ENCODE measurements at places on chromosomes 2 and 18.

DNA sequence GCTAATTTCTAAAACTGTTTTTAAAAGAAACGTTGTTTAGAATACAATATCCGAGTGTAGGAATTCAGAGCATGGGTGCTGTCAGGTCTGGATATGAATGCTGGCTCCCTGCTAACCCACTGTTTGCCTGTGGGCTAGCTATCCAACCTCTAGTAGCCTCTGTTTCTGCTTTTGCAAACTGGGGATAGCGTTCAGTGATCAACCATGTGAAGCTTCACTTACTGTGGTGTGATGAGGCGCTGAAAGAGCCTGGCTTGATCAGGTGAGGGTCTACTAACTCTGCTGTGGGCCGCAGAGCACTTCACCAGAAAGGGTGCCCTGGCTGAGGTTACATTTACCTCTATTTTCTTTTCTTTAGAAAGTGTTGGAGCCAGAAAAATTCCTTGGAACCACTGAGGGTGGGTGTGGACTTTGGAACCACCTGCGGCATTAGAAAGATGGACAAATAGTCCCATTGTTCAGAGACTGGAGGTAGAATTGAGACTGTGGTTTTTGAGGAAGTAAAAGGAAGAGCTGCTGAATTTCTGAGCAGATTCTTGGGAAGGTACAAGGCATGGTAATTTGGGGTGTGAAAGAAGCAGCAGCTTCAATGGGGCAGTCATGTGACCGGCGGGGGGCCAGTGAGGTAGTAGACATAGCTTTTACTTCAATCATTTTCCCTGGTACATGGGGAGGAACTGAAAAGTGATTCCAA, 96.3 kb upstream of the CD302 start:
- DNase-seq: no peak

- DNase-seq: no peak
Observed at GRCh38 chr2:98556344-98557033, 51.8 kb downstream of the COA5 start.

DNA sequence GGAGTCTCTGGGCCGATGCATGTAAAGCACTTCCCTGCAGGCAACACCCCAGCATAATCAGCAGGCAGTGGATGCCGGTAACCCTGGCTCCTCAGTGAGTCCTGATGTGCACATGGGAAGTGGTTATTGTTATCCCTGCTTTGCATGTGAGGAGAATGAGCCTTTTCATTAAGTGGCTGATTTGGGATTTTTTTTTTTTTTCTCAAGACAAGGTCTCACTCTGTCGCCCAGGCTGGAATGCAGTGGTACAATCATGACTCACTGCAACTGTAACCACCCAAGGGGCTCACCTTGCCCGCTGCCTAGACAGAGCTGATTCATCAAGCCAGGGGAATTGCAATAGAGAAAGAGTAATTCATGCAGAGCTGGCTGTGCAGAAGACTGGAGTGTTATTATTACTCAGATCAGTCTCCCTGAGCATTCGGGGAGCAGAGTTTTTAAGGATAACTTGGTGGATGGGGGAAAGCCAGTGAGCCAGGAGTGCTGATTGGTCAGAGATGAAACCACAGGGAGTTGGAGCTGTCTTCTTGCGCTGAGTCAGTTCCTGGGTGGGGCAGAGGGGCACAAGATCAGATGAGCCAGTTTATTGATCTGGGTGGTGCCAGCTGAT, 95.4 kb downstream of the SOCS6 start:
- no peak for DNase-seq

GRCh38 chr18:69432847-69433246, 32.2 kb downstream of the DOK6 start:
- no peak for DNase-seq

GRCh38 chr2:148674063-148675020, 29.8 kb downstream of the EPC2 start:
- no peak for DNase-seq

- DNase-seq: no peak
Observed at GRCh38 chr2:47485751-47486300, 82.9 kb downstream of the MSH2 start.

DNA sequence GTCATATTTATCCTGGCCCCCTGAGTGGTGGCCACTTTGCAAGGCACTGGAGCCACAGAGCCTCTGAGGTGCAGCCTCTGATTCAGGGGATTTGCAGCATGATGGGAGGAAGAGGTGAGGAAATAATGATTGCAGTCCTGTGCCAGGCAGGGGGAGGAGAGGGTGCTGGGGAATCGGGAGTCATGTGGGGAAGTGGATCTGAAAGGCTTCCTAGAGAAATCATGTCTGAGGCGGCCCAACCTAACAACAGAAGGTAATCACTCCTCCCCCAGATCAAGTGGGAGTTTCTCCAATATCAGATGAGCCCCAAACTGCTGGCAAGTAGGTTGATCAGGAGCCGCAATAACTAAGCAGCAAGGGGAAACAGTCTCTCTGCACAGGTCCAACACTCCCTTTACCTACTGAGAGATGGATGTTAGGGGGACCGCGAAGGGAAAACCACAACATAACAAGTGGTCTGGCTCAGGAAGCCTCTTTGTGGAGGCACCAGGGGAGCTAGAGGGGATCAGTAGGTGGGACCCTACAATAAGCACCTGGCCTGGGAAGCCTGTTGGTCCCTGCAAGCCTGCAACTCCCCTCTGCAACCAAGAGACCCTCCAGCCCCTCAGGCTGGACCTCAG, 71.8 kb upstream of the NPAS2 start:
- no peak for DNase-seq

GRCh38 chr18:58536534-58537271, 92.2 kb downstream of the ALPK2 start:
- no peak for DNase-seq

DNA sequence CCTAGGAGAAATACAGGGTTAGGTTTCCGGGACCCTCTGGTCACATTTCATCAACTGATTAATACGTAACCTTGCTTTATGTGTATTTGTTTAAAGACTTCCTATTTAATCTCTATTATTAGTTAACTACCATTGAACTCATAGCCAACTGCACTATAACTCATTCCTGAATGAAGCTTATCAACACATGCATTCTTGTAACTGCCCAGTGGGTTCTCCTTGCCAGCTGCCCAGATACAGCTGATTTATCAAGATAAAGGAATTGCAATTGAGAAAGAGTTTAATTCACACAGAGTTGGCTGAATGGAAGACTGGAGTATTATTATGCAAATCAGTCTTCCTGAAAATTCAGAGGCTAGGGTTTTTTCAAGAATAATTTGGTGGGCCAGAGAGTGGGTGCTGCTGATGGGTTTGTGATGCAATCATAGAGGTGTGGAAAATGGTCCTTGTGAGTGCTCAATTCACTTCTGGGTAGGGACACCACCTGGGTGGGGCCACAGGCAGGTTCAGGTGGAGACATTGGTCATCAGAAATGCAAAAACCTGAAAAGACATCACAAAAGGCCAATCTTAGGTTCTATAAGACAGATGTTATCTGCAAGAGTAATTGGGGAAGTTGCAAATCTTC, 21.1 kb upstream of the NOSTRIN start:
- no peak for DNase-seq

DNA sequence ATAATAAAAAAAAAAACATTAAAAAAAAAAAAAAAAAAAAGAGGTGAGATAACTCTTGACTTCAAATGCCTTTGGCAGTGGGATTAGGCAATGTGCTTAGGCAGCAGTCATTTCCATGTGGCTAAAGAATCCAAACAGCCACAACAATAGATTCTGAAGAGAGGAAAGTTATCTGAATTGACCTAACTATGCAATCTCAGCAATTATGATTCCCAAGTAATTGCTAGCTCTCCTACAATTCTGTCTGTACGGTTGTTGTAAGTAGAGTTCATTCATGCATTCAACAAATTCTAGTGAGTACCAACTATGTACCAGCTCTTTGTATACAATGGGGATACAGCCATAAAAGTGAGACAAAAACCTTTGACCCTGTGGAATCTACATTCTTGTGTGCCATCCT, 3.6 kb downstream of the SRD5A2 start:
- DNase-seq: no peak

DNA sequence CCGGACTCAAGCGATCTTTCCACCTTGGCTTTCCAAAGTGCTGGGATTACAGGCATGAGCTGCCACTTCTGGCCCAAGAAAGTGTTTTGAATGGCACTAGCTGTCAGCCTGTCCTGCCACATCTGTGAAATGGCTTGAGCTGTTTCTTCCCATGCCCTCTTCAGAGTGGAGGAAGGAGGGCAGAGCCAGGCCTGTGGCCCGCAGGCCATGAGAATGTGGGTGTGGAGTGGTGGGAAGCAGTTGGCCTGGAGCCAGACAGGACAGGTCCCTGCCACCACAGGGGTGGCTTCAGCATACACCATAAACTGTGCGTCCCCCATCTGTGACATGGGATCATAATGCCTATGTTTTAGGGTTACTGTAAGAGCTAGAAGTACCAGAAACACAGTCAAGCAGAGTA, 6.5 kb downstream of the SLC66A3 start:
- DNase-seq: no peak

DNA sequence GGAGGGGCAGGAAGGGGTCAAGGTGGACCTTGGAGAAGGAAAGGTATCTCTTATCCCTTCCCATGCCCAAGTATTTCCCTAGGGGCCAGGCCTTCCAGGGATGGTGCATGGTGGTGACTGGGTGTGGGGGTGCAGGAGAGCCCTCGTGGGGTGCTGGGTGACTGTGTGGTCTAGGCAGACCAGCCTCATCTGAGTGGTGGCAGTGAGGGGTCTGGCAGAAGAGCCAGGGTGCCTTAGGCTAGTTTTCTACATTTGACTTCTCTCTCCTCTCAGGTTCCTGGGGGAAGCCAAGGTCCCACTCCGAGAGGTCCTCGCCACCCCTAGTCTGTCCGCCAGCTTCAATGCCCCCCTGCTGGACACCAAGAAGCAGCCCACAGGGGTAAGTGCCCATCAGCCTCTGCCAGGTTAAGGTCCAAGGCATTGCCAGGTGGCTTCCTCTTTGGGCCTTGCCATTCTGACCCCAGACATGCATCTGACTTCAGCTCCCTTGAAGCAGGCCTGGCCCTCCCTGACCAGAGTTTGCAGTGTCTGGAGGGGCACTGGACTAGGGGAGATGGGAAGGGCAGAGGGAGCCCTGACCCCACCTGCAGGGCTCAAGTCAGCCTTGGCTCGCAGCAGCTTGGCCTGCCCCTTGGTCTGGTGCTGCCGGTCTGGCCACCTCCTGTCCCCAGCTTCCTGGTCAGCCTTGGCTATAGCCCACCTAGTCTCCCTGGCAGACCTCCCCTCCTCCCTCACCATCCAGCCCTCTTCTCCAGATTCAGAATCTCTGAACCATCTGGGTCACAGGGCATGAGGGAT, 49.8 kb downstream of the DYSF start:
- no peak for DNase-seq

DNA sequence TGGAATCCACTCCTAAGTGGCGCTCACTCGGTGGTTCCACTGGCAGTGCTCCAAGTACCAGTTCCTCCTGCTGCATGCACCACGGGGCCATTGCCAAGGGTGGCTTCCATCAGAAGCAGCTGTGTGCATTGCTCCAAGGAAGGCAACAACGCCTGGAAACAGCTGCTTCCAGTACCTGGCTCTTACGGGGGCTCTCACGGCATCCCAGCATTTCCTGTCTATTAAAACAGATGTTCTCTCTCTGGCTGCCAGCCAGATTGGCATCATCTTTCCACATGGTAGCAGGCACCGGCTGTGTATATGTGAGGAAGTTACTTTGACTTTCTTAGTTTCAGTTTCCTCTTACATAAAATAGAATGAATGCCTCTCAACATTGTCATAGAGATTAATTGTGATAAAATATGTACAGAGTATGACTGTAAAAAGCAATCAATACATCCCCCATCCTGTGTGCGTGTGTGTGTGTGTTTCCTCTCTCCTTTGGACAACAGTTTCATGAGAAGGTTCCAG, 84.9 kb downstream of the CMPK2 start:
- DNase-seq: no peak

- DNase-seq: no peak
Observed at GRCh38 chr2:39266139-39266805, 22.5 kb upstream of the CDKL4 start.

- DNase-seq: no peak
Observed at GRCh38 chr2:209125291-209125690, 298.6 kb upstream of the MAP2 start.

- DNase-seq: no peak
Observed at GRCh38 chr2:25190536-25190935, 22.2 kb upstream of the POMC start.

DNA sequence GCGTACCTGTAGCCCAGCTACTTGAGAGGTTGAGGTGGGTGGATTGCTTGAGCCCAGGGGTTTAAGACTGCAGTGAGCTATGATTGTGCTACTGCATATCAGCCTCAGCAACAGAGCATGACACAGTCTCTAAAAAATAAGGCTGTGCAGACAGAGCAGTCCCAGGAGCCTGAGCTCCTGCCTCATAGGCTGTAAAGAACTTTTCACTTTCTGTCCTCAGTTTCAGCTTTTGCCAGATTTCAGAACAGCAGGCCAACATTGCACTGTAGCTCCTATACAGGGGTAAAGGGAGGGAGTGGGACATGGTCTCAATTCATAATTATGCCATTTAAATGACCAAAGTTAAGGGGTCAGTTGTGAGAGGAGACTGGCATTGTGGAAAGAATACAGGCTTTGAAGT, 150.6 kb downstream of the GALNT1 start:
- no peak for DNase-seq

GRCh38 chr18:53819174-53819573, 405.3 kb downstream of the MBD2 start:
- DNase-seq: no peak

DNA sequence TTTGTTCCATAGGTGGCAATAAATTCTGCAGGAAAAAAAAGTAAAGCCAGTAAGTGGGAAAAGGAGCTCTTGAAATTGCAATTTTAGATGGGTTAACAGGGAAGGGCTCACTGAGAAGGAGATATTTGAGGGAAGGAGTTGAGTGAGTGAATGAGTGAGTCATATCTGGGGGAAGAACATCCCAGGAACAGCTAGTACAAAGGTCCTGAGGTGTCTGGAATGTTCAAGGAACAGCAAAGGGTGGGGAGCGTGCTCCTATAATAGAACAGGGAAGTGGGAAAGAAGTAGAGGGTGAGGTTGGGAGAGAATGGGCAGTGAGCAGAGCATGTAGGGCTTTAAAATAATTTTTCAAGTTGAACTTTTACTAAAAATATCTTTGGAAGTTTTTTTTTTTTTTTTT, 68.0 kb upstream of the PSME4 start:
- no peak for DNase-seq

DNA sequence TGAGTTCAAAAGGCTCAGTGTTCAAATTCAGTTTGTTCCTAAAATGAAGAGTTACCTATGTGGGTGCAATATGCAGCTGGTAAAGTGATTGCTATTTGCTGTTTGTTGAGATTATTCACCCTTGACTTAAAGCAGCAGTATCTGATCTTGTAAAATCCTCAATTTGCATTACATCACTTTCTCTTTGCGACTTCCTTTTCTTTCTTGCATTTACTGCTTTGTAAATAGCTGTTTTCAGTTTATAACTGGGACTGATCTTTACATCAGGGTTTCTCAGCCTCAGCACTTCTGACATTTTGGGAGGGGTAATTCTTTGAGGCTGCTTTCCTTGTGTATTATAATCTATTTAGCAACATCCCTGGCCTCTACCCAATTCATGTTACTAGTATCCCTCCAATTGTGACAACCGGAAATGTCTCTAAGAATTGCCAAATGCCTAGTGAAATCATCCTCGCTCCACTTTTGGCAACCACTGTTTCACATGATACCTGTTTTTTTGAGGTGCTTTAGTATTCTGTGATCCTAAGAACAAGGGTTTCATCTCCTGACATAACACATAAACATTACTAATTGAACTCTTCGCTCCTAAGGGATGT, 12.1 kb upstream of the ERCC3 start:
- no peak for DNase-seq

All from stimulated activated CD8-positive, alpha-beta memory T cell treated with anti-CD3 and anti-CD28 coated beads, Interleukin-7, amount 100 ng/mL, for 1 hour (primary cell).